ENCODE measurements at places on chromosomes 1 and 21.

DNA sequence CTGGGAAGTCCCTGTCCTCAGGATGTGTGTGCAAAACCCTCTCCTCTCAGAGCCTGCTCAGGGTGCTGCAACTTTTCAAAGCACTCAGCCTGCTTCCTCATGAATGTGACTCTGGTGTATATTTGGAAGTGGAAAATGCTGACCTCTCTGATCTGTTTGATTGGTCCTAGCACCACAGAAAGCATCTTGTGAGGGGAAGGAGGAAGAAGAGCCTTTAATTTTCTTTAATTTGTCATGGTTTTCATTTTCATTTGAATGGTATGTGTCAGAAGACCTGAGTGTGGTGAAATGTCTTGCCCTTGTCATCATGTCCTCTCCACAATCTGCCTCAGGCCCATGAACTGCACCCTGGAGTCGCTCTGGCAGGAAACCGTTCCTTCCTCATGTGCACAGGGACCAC, 383.5 kb downstream of the NTNG1 start:
- DNase-seq, result no peak

DNA sequence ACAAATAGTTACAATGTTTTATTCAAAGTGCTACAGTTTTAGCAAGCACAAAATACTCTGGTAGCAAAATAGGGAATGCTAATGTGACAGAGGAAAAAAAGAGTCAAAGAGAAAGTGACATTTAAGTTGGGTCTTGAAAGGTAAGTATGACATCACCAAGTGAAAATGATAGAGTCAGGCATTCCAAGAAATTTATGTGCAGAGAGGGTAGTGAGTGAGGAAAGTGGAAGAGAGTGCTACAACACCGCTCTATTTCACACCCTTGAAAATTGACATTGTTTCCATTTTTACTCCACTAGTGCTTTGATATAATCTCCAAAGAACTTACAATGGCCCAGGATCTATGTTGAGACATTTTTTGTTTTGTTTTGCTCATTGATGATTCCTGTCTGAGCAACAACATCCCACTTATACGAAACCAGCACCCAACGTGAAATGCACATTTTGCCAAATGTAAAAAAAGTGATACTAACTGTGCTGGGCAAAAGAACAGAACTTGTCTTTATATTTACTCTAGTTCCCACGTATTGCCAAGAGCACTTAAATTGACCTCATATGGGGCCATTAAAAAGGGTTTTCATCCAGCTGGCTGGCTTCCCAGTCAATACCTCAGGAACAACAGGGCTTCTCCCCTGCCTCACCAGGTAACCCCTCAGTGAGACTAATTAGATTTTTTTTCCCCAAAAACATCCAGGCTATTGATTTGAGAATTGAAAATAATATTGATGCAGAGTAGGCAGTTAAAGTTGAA, 206.3 kb upstream of the NR5A2 start:
- peak; percentile 32 for DNase-seq

GRCh38 chr1:15352128-15352957, 57.3 kb upstream of the EFHD2 start:
- DNase-seq, result no peak

GRCh38 chr1:74818661-74819456, 85.9 kb downstream of the TYW3 start:
- DNase-seq, result no peak

DNA sequence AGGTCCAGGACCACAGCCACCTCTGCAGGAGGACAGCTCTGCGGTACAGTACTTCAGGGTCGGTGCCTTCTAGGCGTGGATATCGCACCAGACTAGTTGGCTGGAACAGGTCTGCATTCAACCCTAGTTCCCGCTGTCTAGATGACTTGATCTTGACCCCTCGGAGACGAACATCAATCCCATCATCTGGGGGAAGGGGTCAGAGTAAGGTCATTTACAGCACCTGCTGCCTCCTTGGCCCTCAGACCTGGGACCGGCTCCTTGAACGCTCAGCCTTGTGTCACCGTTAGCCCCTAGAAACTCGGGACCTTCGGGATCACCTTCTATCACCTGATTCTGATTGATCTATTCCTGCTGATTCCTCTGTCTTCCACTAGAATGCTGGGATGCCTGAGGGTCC, 2.6 kb downstream of the HECTD3 start:
- no peak for DNase-seq

Data from NCI-H1417 treated with DMSO at 0.1 percent for 48 hours (cell line).